ENCODE measurements at places on chromosomes 2 and 18. TPM values are rescaled to one million over a fixed set of nuclear protein-coding genes. Genes with fewer than 3 reads are reported as not detected.

Gene CCBE1
- total RNA-seq: 9.8 TPM

Gene TGFA
- total RNA-seq: 4.6 TPM

Gene GPC1
- 239 TPM for total RNA-seq

Gene SETBP1
- 0.39 TPM for total RNA-seq

Gene PRSS56
- 0.10 TPM for total RNA-seq

Gene KCNG2
- not detected for total RNA-seq

Gene UPP2
- not detected for total RNA-seq

Gene IKZF2
- total RNA-seq: 0.29 TPM

Gene ADCYAP1
- not detected for total RNA-seq

Gene UGT1A4
- not detected for total RNA-seq

Gene AQP4
- total RNA-seq: 0.05 TPM

Gene CGREF1
- total RNA-seq: 7.4 TPM

Gene TMEM169
- 0.37 TPM for total RNA-seq

Gene PPM1G
- 158 TPM for total RNA-seq

Gene NT5C1B
- total RNA-seq: not detected

Gene ZEB2
- 8.6 TPM for total RNA-seq

Gene UGT1A5
- 0.09 TPM for total RNA-seq

Gene MYO5B
- 8.0 TPM for total RNA-seq

Gene CRYGD
- total RNA-seq: not detected

Gene CNGA3
- 0.02 TPM for total RNA-seq

Gene POTEE
- 0.07 TPM for total RNA-seq

Gene IL36A
- total RNA-seq: not detected

Gene BMP10
- total RNA-seq: not detected

Gene SUMO1
- 171 TPM for total RNA-seq

Gene SLC38A11
- 0.02 TPM for total RNA-seq

Gene ZFAND2B
- 20.2 TPM for total RNA-seq

Gene ALPG
- 0.42 TPM for total RNA-seq

Gene BCL11A
- 0.09 TPM for total RNA-seq

Gene ARPC2
- total RNA-seq: 285 TPM

Gene NOSTRIN
- 1.2 TPM for total RNA-seq

Gene LRRTM4
- total RNA-seq: not detected

Gene GALNT3
- not detected for total RNA-seq

Gene CHRNA1
- not detected for total RNA-seq

Gene COL4A4
- total RNA-seq: 2.0 TPM

Gene ITGB6
- 0.87 TPM for total RNA-seq

Gene MAP3K19
- total RNA-seq: not detected

Gene AFG3L2
- total RNA-seq: 36.6 TPM

Gene LPIN1
- total RNA-seq: 10.7 TPM

Gene LDLRAD4
- 2.8 TPM for total RNA-seq

Gene INSIG2
- 11.9 TPM for total RNA-seq

Gene KYNU
- 216 TPM for total RNA-seq

Gene PIEZO2
- 0.53 TPM for total RNA-seq

Gene CFC1
- total RNA-seq: 0.11 TPM

Gene TRAF3IP1
- 12.7 TPM for total RNA-seq

Gene FBXO48
- 0.56 TPM for total RNA-seq

Gene REEP1
- 1.1 TPM for total RNA-seq
